ENCODE measurements at places on chromosomes 11 and 22. TPM values are rescaled to one million over a fixed set of nuclear protein-coding genes. Genes with fewer than 3 reads are reported as not detected.

OR5J2 gene
- not detected for total RNA-seq

LRRC55 gene
- total RNA-seq: not detected

HORMAD2 gene
- total RNA-seq: not detected

OR52E2 gene
- total RNA-seq: not detected

GAL3ST3 gene
- not detected for total RNA-seq

CCDC188 gene
- not detected for total RNA-seq

CPSF7 gene
- total RNA-seq: 10.9 TPM
